ENCODE measurements at places on chromosomes 12 and 14.
A peak's percentile ranks its signal among the peaks of the same experiment; 100 is the strongest.

DNA sequence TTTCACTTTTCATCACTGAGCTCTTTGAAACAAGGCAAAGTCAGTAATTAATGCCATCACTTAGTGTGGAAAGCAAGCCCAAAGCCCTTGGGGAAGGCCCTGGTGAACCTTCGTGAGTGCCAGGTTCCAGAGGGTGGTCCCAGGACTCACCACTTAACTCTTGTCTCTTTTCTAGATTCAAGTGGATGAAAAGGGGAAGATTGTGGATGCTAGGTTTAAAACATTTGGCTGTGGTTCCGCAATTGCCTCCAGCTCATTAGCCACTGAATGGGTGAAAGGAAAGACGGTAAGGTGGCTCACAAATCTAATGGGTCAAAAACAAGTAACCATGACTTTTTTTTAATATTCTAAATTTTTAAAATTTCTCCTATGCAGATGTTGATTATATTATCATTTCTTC lies 2.8 kb downstream of the ISCU start:
- DNase-seq, result no peak

DNA sequence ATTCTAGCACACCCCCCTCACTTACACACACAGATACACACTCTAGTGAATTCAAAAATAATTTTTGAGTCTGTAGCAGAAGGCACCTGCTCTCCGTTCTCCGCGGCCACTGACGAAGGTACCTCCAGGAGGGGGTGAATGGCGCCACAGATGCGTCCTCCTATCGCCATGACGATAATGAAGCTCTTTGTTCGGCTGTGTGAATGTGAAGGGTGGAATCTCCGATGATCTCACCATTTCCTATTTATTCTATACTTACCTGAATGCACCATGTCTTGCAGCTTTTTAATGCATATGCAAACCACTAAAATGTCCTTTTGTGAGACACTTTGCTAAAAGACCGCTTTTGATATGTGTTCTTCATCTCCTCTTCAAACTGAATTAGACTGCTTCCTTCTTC lies 162.7 kb downstream of the EGLN3 start:
- no peak for DNase-seq

GRCh38 chr14:69001375-69001774 lies 22.3 kb upstream of the ACTN1 start:
- DNase-seq, result no peak

DNA sequence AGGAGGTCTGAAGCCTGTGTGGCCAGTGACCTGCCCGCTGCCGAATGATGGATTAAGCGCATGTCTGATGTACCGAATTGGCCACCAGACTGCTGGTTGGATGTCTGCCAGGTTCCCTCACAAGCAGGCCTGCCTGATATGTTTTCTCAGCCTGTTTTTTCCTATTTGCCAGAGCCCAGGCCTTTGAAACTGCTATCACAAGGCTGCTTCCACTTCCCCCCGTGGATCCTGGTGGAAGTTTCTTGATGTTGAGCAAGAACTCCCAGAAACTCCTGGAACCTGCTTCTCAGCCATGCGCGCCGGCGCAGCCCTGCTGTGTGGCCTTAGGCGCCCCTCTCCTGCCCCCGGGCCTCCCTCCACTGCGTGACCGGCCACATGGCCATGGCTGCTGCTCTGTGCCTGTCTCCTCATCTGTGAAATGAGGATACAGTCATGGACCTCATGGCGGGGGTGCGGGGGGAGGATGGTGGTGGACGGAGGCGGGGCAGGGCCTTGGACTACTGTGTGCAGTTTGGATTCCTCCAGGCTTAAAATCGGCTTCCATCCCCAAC lies 56.6 kb downstream of the CALM1 start:
- no peak for DNase-seq

DNA sequence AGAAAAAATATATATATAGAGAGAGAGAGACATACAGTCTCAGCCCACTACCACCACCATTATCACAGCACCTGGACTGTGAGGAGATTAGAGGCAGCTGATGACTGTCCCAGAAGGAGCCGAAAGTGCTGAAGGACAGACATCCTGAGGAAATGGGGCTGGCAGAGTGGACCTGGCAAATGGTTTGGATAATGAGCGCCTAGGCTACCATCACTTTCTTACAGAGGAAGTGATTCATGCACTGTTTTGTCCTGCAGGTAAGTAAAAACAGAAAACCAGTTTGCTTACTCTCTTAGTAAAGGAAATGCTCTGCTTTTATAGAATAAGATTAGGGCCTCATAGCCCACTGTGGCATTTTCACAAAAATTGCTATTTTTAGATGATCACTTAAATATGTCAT lies 28.6 kb upstream of the DNM1L start:
- no peak for DNase-seq

- DNase-seq, result no peak
These were observed 334.7 kb downstream of the BMP4 start for GRCh38 chr14:53621921-53622320.

- peak; percentile 8 for DNase-seq
These were observed 156.2 kb downstream of the KIF26A start for GRCh38 chr14:104294628-104294982.

DNA sequence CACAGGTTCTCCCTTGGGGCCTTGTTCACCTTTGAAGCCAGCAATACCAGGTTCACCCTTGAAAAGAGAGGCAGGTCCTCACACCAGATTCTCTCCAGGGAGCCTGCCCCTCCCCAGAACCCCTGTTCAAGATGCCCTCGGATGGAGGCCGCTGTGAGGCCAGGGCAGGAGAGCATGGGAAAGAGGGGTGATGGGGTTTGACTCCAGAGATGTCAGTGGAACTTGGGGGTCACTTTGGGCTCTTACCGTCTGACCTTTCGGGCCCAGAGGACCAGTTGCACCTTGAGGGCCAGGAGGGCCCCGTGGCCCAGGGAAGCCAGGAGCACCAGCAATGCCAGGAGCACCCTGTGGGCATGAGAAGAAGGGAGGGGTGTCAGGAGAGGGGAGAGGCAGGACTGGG lies 17.4 kb downstream of the COL2A1 start:
- no peak for DNase-seq

DNA sequence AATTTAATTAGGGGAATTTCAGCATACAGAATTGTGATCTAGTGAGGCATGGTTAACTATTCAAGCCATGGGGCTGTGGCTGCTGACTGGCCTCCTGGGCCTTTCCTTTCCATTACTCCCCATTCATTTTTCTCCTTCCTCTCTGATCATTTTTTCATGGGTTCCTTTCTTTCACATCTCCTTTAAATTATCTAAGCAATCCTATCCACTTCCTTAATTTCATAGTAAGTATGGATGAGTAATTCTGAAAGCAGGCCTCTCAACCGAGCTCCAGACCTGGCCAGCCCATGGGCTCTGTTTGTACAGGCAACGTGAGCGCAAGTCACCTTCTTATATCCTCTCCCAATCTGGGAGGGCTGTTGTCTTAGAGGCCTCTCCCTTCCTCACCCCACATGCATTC lies 13.4 kb downstream of the CKAP4 start:
- no peak for DNase-seq

- DNase-seq, result peak; percentile 28
These were observed 21.1 kb upstream of the KCNA5 start for GRCh38 chr12:5022465-5023061.

GRCh38 chr14:32364941-32365340 lies 35.8 kb downstream of the AKAP6 start:
- DNase-seq, result no peak

GRCh38 chr12:63151623-63152320 lies 771 bp upstream of the AVPR1A start:
- DNase-seq, result no peak

DNA sequence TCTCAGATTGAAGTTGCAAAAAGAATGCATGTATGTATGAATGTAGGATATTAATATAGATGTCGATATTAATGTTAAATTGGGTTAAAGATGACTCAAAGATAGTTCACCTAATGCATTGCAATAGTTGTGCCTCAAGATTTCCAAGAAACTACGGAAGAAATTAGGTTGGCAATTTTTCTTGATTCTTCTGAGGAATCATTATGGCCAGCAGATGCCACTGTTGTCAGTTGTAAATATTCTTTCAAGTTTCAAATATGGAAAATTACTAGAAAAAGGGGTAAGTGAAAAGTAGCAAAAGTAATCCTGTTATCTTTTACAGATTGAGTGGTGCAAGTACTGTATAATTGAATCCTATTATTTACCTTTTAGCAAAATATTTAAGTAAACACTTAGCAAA lies 202.1 kb downstream of the ADAMTS20 start:
- no peak for DNase-seq

- DNase-seq, result no peak
These were observed 5.1 kb upstream of the PAPOLA start for GRCh38 chr14:96497087-96497486.

DNA sequence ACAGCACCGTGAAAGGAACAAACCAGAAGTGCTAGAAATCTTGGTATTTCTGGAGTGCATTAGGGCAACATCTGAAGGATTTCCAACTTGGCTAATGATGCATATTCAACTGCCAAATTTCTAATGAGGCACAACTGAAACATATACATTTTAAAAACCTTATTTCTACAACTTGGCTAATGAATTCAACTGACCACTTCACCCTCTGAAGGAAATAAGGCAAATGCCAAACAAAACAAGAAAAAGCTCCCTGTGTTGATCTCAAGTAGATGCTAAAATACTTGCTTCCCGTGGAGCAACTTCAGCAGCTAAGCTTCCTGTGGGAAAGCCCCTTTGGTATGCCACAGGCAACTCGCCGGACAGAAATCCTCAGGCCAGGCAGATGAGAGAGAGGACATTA lies 167.1 kb downstream of the TTC7B start:
- no peak for DNase-seq

GRCh38 chr12:109281452-109281851 lies 27.6 kb downstream of the FOXN4 start:
- no peak for DNase-seq

DNA sequence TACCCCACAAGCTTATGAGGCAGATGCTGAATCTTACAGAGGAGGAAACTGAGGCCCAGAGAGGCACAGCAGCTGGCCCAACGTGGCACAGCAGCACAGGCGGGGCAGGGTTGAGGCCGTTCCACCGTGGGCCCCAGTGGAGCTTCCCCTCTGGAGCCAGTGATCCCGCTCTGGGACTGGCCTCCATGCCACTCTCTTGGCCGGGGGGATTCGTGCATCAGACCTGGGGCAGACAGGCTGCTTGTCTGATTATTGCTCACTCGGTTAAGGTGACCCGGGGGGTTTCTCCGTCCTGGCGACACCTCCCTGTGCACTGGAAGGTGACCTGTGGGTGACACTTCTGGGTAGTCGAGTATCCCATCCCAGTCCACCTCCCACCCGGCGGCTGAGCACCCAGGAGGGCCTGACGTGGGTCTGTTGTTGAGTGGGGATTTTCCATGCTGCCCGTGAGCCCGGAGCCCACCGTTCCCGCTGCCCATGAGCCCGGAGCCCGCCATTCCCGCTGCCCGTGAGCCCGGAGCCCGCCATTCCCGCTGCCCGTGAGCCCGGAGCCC lies 27.8 kb downstream of the NOC4L start:
- peak; percentile 12 for DNase-seq

DNA sequence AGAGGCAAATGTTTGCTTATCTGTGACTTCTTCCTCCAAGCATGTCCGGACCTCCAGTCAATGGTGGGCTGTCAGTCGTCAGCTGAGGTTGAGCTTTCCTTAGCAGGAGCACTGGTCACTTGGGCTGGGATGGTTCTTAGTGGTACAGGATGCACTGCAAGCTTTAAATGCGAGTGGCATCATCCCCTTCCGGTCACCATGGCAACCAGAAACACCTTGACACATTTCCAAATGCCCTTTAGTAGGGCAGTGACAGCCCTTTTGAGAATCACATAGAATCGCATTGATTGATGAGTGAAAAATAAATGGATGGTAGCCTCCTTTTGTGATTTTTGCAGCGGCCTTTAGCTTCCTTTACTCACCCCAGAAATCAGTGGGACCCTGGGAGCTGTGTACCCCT lies 24.1 kb downstream of the NTF3 start:
- no peak for DNase-seq

GRCh38 chr14:70857496-70857890 lies 48.2 kb upstream of the MAP3K9 start:
- DNase-seq, result no peak

- DNase-seq, result no peak
These were observed 676.1 kb upstream of the TMEM132C start for GRCh38 chr12:127590868-127591267.

- DNase-seq, result no peak
These were observed 24.8 kb upstream of the IFNG-AS1 start for GRCh38 chr12:67964456-67964855.

DNA sequence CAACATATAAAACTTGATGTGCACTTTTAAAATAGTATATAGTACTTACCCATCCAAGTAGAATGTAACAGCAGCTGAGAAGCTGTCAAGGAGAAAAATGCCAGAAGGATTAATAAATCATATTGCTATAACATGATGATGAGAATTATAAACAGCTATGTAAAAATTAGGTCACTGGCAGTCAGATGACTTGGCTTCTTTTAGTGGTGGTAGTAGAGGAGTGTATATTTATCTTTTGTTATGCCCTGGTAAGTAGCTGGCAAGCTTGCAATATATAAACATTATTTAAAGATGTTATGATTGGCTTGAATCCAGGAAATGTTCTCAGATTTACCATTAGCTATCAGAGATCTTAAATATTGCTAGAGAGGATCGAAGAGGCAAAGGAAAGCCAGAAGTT lies 471.0 kb upstream of the MGAT4C start:
- no peak for DNase-seq

GRCh38 chr12:19744705-19745218 lies 305.5 kb downstream of the AEBP2 start:
- no peak for DNase-seq
